ENCODE measurements at places on chromosomes 13 and 19. TPM values are rescaled to one million over a fixed set of nuclear protein-coding genes. Genes with fewer than 3 reads are reported as not detected.

Gene ZNF738
- total RNA-seq, result 0.42 TPM

Gene MEDAG
- 0.30 TPM for total RNA-seq

Gene ZNF99
- total RNA-seq, result 0.07 TPM

Gene IL4I1
- total RNA-seq, result 1.0 TPM

Gene DCLK1
- 0.09 TPM for total RNA-seq

Gene GRIK5
- total RNA-seq, result not detected

Gene ZNF155
- total RNA-seq, result 3.7 TPM

Gene IQCN
- total RNA-seq, result 4.9 TPM

Gene ZNF100
- 2.0 TPM for total RNA-seq

Gene MCOLN1
- total RNA-seq, result 9.8 TPM

Gene KASH5
- not detected for total RNA-seq

- no peaks in the 10 kb centered on the region for H3K27me3 ChIP-seq
- no peak overlapping the region for H3K4me3 ChIP-seq
- no peak for DNase-seq
- no peaks in the 10 kb centered on the region for H3K4me1 ChIP-seq
Observed at GRCh38 chr13:48775285-48775684, 121.6 kb downstream of the CYSLTR2 start.

DNA sequence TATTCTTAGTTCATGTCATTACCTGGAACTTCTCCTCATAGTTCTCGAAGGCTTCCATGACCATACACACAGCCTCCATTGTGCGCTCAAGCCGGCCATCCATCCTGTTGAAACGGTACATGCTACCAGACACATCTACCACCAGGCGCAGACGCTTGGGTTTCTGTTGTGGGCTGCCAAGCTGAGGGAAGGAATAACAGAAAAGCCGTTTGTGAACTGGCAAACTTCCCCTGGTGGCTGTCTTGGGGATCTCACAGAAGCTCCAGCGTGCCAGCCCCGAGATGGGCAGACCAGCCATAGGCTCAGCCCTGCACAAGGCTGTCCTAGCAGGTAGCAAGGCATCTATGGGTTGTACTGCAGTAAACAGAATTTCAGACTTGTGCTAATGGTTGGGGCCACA lies 130.1 kb downstream of the RGCC start:
- no peak overlapping the region for H3K27ac ChIP-seq
- H3K4me1 ChIP-seq, result no peaks in the 10 kb centered on the region

- H3K36me3 ChIP-seq, result no peaks in the 10 kb centered on the region
- no peaks in the 10 kb centered on the region for H3K27me3 ChIP-seq
- DNase-seq, result no peak
- H3K27ac ChIP-seq, result no peak overlapping the region
- H3K4me3 ChIP-seq, result no peak overlapping the region
Observed at GRCh38 chr13:30329009-30329585, 21.7 kb upstream of the KATNAL1 start.

DNA sequence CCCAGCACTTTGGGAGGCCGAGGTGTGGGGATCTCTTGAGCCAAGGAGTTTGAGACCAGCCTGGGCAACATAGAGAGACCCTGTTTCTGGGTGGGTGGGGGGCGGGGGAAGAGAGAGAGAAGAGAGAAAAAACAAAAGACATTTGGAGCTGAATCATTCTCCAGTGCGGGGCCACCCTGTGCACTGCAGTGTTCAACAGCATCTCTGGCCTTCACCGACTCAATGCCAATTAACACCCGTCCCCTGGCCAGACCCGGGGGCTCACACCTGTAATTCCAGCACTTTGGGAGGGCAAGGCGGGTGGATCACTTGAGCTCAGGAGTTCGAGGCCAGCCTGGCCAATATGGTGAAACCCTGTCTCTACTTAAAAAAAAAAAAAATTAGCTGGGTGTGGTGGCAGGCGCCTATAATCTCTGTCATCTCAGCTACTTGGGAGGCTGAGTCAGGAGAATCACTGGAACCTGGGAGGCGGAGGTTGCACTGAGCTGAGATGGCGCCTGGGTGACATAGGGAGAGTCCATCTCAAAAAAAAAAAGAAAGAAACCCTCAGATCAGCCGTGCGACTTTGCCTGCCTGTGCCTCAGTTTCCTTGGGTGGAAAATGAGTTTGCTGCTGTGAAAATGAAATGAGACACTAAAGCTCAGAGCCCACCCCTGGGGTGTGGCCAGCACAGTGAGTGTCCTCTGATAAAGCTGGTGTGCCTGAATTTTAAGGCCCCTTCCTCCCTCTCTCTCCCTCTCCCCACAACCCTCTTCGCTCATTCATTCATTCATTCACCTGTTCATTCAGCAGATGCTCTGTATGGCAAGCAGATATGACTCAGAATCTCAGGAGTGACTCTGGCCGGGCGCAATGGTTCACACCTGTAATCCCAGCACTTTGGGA lies 6.4 kb downstream of the KLF2 start:
- no peak for DNase-seq
- H3K4me3 ChIP-seq, result no peak overlapping the region
- H3K36me3 ChIP-seq, result no peaks in the 10 kb centered on the region

DNA sequence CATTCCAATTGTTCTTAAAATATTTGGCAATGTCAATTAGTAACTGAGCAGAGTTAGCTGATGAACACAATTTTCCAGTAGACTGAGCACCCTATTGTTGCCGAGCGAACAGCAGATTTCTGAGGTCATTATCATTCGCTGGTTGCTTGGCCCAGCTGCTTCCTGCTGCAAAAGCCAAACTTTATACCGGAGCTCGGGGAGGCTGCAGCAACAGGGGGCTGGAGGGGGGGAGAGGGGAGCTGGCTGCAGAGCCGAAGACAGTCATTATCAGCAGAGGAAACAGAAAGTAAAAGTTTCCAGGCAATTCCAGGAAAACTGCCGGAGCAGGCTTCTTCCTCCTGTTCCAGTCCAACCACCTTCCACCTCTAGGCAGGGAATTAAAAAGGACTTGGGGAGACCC lies 77.9 kb downstream of the ZNF536 start:
- H3K27ac ChIP-seq, result no peak overlapping the region
- no peaks in the 10 kb centered on the region for H3K36me3 ChIP-seq
- peaks cover 3% of the 10 kb centered on the region for H3K27me3 ChIP-seq
- no peak for DNase-seq

- DNase-seq, result no peak
- H3K27ac ChIP-seq, result no peak overlapping the region
- no peak overlapping the region for H3K4me3 ChIP-seq
- H3K27me3 ChIP-seq, result no peaks in the 10 kb centered on the region
Observed at GRCh38 chr13:113315992-113316391, 19.0 kb downstream of the LAMP1 start.

DNA sequence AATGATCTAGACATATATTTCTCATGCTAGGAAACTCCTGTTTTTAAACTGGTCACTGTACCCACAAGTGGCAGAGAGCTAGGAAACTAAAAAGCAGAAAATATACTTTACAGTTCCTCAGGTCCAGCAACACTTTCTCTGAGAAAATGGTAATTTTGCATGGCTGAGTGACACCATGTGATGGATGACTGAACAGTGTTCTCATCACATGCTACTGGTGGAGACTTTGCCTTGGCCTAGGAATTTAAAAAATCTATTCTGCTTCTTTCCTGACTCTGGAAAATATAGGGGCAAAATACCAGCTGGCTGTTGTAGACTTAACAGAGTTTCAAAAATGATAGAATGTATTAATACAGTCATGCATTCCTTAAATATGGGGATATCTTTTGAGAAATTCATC lies 50.0 kb downstream of the LATS2 start:
- DNase-seq, result no peak
- peaks cover 43% of the 10 kb centered on the region for H3K4me1 ChIP-seq
- H3K27me3 ChIP-seq, result no peaks in the 10 kb centered on the region

DNA sequence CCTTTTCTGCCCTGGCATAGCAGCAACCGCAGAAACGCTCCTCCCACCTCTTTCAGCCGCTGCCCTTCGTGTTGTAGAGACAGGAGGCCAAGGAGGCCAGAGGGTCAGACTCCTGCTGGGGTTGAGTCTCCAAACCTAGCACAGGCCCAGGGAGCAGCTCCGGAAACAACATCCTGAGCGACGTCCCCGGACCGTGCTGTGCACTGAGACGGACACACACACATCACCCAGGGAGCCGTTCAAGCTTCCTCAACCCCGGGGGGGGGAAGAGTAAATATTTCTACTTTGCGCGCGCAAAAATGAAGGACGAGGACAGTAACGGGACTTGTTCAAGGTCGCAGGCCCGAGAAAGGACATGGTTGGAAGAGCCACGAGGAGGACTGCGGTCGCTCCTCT lies 657 bp downstream of the ZNF550 start:
- no peaks in the 10 kb centered on the region for H3K27me3 ChIP-seq
- no peak overlapping the region for H3K27ac ChIP-seq
- H3K4me1 ChIP-seq, result peaks cover 5% of the 10 kb centered on the region
- peaks cover 7% of the 10 kb centered on the region for H3K36me3 ChIP-seq

GRCh38 chr13:102018716-102019115 lies 383.1 kb downstream of the FGF14 start:
- H3K4me1 ChIP-seq, result no peaks in the 10 kb centered on the region
- H3K27me3 ChIP-seq, result no peaks in the 10 kb centered on the region
- DNase-seq, result no peak
- H3K27ac ChIP-seq, result no peak overlapping the region
- no peaks in the 10 kb centered on the region for H3K36me3 ChIP-seq

DNA sequence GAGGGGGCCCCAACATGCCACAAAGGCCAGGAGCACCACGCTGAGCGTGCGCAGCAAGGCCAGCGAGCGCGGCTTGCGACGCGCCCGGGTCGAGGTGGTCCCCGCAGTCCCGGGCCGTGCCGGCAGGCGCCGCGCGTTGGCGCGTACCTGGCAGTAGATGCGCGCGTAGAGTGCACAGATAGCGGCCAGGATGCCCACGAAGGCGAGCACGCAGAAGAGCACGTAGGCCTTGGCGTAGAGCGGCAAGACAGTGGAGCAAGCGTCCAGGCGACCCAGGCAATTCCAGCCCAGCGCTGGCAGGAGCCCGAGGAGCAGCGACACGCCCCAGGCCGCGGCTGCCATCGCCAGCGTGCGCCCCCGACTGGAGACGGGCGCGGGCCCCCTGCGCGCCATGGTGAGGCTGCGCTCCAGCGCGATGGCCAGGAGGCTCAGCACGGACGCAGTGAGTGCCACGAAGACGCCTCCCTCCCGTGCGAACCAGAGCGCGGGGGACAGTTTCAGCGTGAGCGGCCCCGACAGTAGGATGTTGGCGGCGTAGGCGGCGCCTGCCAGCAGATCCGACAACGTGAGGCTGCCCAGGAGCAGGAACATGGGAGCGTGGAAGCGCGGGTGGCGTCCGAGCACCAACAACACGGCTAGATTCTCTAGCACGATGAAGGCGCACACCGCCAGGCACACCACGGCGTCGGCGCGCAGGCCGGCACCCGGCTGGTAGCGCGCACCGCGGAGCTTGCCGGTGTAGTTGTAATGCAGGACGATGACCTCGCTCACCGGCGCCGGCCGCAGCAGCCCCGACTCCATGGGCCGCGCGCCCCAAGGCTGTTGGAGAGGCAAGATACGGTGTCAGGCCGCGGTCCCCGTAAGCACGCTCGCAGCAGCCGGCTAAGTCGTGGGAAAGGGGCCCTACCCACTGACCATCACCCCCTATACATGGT lies 2.8 kb downstream of the S1PR5 start:
- DNase-seq, result no peak
- H3K27ac ChIP-seq, result no peak overlapping the region
- no peaks in the 10 kb centered on the region for H3K36me3 ChIP-seq
- no peaks in the 10 kb centered on the region for H3K27me3 ChIP-seq
- no peak overlapping the region for H3K4me3 ChIP-seq

DNA sequence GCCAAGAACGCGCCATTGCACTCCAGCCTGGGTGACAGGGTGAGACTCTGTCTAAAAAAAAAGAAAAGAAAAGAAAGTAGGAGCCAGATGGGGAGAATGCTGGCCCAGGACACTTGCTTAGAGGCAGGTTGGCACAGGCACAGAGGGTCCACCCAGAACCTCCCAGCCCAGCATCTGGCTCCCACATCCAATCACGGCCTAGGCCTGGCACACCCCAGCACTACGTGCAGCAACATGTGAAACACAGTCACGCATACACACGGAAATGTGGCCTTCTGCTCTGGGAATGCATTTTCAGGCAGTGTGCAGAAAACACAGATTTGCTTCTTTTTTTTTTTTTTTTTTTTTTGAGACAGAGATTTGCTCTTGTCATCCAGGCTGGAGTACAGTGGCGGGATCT lies 20.9 kb upstream of the FOSB start:
- H3K4me1 ChIP-seq, result no peaks in the 10 kb centered on the region
- H3K36me3 ChIP-seq, result no peaks in the 10 kb centered on the region
- no peak overlapping the region for H3K4me3 ChIP-seq
- no peak for DNase-seq
- H3K27ac ChIP-seq, result no peak overlapping the region
- no peaks in the 10 kb centered on the region for H3K27me3 ChIP-seq

DNA sequence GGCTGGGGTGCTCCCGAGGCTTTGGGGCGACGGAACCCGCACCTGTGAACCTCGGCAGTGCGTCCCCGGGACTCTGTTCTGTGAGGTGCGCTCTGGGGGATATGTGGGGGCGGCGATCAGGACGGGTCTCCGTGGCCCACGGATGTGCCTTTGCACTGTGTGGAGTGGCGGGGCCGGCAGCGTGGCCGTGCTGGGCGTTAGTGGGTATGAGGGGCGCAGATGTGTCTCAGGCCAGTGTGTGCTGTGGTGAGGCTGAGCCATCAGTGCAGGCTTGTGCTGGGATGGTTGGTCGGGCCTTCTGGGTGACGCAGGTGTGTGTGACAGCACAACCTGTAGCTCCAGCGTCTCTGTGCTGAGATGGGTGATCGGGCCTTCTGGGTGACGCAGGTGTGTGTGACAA lies 16.9 kb downstream of the ZNF331 start:
- no peaks in the 10 kb centered on the region for H3K4me1 ChIP-seq
- peak overlapping the region; percentile 32 for H3K4me3 ChIP-seq
- H3K27ac ChIP-seq, result peak overlapping the region; percentile 63
- H3K27me3 ChIP-seq, result no peaks in the 10 kb centered on the region

DNA sequence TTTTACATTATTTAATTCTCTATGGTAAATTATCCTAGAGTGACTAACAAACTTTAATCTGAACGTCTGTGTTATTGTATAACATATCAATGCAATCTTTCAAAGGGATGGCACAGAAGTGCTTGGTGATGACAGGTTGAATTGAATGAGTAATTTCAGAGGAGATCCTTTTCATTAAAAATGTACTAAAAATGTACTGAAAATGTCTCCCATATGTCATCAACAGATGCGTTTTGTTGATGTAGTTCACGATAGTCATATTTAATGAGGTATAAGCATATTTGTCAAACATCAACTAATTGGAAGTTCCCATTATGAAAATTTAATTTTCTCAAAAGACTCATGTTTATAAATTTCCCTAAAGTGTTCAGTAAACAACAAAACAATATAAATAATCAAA lies 1434.7 kb upstream of the PCDH20 start:
- H3K4me3 ChIP-seq, result no peak overlapping the region
- no peaks in the 10 kb centered on the region for H3K4me1 ChIP-seq
- H3K27ac ChIP-seq, result no peak overlapping the region
- H3K27me3 ChIP-seq, result no peaks in the 10 kb centered on the region
- DNase-seq, result no peak
- H3K36me3 ChIP-seq, result no peaks in the 10 kb centered on the region

GRCh38 chr13:28958018-28958417 lies 137.9 kb downstream of the MTUS2 start:
- no peak overlapping the region for H3K27ac ChIP-seq
- no peak overlapping the region for H3K4me3 ChIP-seq
- no peak for DNase-seq
- H3K36me3 ChIP-seq, result no peaks in the 10 kb centered on the region

GRCh38 chr19:51018745-51019543 lies 565 bp downstream of the KLK10 start:
- no peak overlapping the region for H3K4me3 ChIP-seq
- no peaks in the 10 kb centered on the region for H3K4me1 ChIP-seq
- no peak overlapping the region for H3K27ac ChIP-seq
- DNase-seq, result no peak
